Stimulated activated naive CD8-positive, alpha-beta T cell treated with anti-CD3 and anti-CD28 coated beads, Interleukin-15, amount 100 ng/mL, for 72 hours (primary cell): ENCODE measurements at places on chromosomes 6 and 20.

DNA sequence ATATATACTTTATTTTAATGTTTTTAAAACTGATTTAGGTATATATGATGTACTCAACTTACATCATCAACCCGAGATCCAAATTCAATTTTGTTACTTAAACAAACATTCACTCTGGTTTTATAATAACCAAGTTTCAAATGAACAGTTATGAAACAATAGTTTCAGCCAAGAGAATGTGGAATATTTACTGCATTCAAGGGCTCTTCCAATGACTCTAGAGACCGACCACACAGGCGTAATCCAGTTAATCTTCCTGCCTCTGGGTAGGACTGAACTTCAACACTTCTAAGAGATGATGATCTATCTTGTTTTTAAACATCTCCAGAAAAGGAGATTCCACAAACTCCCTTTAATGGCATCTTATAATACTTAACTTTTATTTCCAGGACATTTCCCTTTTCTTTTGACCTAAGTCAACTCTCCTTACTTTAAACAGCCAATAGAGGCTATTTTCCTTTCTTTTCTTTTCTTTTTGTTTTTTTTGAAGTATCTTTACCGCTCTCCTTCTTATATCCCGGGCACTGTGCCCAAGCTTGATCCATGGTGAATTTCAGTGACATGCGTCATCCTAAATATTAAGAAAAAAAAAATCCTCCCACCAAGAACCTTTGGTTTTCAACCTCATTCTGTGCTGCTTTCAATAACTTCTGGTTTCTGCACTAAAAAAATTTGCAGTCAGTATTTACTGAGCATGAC is 110.1 kb downstream of the KIF13A start:
- no peak for DNase-seq

- peak; percentile 12 for DNase-seq
These were observed 1.2 kb downstream of the TPD52L1 start for GRCh38 chr6:125154761-125155135.

GRCh38 chr6:129251669-129252376 is 368.9 kb downstream of the LAMA2 start:
- peak; percentile 47 for DNase-seq

GRCh38 chr6:142613981-142614380 is 312.2 kb downstream of the ADGRG6 start:
- no peak for DNase-seq
